Esophagus mucosa (tissue), 1 donor: ENCODE measurements at places on chromosomes 3 and 15. TPM values are rescaled to one million over a fixed set of nuclear protein-coding genes. Genes with fewer than 3 reads are reported as not detected.

GRCh38 chr3:194481525-194482195 lies 5.1 kb downstream of the ATP13A3 start:
- no peak for ATAC-seq

Gene PCSK6
- 6.7 TPM for total RNA-seq

DNA sequence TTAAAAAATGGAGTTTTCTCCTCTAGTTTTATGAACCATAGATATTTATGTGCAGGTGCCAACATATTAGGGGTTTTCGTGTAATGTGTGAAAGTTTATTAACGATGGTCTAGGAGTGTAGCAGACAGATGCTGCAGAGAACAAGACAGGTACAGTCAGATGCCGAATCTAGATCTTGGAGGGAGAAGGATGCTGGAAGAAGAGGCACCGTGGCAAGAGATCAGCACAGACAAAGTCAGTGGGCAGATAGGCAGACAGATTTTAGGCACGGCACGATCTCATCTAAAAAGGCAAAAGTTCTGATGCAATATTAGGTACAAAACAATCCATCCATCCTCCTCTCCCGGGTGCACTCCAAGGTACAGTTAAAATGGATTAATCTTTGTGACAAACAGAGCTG lies 161.6 kb downstream of the TIGIT start:
- no peak for ATAC-seq

Gene TLE3
- 46.3 TPM for total RNA-seq

GRCh38 chr15:44501768-44502366 lies 35.1 kb upstream of the EIF3J start:
- no peak for ATAC-seq

DNA sequence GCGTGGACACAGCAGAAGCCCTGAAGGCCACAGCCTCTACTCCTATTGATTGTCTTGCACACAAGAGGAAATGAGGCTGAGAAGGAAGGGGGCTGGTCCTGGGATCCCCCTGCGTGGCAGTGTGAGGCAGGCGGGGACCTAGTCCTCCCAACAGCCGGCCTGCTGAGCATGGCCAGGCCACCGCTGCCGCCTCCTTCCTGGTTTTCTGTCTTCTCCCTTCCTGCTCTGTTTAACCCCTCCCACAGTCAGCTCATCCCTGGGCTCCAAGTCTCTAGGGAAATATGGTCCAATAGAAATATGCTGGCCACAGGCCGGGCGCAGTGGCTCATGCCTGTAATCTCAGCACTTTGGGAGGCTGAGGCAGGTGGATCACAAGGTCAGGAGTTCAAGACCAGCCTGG lies 42.1 kb upstream of the HES1 start:
- no peak for ATAC-seq

DNA sequence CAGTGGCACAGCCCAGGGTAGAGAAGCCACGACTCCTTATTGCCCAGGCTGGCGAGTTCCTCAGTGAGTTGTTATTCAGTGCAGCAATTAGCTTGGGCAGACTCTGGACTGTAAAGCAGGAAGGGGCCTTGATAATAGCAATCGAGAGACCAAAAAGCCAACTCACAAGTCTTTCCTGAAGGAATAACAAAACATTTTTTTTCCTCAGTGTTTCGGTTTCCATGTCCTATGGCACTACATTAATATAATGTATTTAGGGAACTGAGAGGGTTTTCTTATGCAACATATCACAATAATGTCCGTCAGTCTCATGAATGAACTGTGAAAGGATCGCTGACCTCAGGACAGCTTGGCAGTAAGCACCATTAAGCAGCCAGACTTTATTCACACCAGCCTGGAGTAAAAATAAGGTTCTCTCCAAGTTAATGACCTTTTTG lies 248.9 kb upstream of the TBL1XR1 start:
- ATAC-seq = no peak

Gene MUC20
- 34.9 TPM for total RNA-seq

GRCh38 chr15:71826196-71826595 lies 15.8 kb downstream of the NR2E3 start:
- ATAC-seq = no peak

DNA sequence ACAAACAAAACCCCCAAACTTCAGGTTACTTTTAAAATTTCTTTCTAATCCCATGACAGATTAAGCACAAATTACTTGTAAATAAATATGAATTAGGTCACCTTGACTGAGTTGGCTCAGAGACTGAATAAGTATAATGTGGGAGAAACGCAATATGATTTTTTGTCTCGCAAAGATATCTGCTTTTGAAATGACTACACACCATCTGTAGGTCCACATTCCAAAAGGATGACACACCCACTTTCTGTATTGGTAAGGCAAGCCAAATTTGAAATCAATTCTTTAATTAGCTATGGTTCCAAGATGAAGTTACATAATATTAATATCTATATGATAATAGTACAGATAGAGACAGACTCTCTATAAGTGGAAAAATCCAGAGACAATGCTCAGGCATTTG lies 66.9 kb upstream of the CSPG5 start:
- no peak for ATAC-seq

Gene GASK1A
- 2.9 TPM for total RNA-seq

Gene STT3B
- 67.0 TPM for total RNA-seq

Gene SLC9C1
- not detected for total RNA-seq

Gene GP5
- total RNA-seq = 0.08 TPM
